Fibroblast of upper back skin (primary cell): ENCODE measurements at places on chromosomes 7 and 10.

- DNase-seq, result no peak
Observed at GRCh38 chr7:128932862-128933179, 4.9 kb upstream of the IRF5 start.

- no peak for DNase-seq
Observed at GRCh38 chr7:2553831-2554581, 1.3 kb downstream of the BRAT1 start.

GRCh38 chr10:55183993-55184392, 383.0 kb upstream of the PCDH15 start:
- DNase-seq, result no peak

DNA sequence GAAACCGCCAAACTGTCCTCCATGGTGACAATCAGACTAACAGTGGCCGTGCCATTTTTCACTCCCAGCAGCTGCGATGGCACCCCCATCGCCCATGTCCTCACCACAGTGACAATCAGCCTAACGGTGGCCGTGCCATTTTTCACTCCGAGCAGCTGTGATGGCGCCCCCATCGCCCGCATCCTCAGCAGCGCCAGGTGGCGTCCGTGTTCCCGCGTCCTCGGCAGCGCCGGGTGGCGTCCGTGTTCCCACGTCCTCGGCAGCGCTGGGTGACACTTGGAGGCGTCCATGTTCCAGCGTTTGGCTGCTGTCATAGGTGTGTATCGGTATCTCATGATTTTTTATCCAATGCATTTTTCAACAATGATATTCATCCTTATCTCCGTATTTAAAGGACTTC, 267.3 kb downstream of the PTPRN2 start:
- no peak for DNase-seq

- peak; percentile 28 for DNase-seq
Observed at GRCh38 chr7:7207876-7208275, 25.5 kb downstream of the C1GALT1 start.

DNA sequence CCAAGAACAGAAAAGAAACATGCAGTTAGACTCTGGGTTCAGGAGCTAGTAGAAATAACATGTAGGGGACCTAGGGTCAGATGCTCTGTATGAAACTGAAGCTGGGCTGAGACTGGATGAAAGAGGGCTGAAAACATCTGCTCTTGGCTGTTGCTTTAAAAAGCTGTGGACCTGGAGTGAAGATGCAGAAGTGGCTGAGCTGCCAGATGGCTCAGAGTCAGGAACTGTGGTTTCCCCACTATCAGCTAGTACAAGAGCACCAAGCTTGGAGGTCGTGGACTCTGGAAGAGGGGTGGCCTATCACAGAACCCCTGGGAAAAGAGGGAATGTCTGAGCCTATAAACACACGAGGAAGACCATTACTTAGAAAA, 5.9 kb downstream of the ADK start:
- DNase-seq, result no peak

GRCh38 chr7:11831156-11831735, 752 bp downstream of the THSD7A start:
- DNase-seq, result no peak

- DNase-seq, result peak; percentile 71
Observed at GRCh38 chr7:66146701-66147100, 32.1 kb downstream of the CRCP start.

- no peak for DNase-seq
Observed at GRCh38 chr10:21521751-21522533, 3.5 kb downstream of the SKIDA1 start.
